ENCODE measurements at places on chromosomes 6 and 20.

DNA sequence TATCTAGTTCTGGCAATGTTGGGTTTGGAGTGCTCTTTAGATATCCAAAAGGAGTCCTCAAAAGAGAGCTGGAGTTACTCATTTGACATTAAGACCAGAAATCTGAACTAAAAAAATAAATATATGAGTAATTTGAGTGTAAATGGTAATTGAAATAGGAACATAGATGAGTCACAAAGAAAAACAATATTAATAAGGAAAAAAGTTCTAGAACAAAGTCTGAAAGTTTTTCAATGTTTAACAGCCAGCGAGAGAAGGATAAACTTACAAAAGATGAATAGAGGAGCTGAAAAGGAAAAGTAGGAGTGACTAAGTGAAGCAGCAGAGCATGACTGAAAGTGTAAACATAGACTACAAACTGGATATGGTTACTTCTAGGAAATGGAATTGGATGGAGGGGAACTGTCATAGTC, 46.8 kb downstream of the EPM2A start:
- no peak for DNase-seq

- no peak for DNase-seq
Measured at GRCh38 chr6:41756354-41756753, 9.2 kb upstream of the PGC start.

- DNase-seq = no peak
Measured at GRCh38 chr6:166104107-166104506, 63.5 kb downstream of the TBXT start.

- DNase-seq = no peak
Measured at GRCh38 chr6:154197196-154197860, 158.3 kb downstream of the OPRM1 start.

GRCh38 chr6:104182811-104183210, 676.9 kb downstream of the HACE1 start:
- no peak for DNase-seq

DNA sequence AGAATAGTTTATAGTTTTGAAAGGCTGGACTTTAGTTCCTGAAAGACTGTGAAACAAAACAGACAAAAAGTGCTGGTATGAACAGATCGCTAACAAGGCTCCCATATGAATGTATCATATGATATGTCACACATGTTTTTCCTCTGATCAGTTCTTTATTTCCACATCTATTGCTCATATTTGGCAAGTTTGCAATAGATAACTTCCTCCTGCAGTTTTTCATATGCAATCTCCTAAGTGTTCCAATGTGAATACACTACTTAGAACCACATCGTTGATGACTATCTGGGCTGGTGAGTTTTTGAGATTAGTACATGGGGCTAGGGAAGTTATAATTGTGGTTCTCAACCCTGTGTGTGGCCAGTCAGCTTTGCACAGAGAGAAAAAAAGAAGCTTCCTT, 23.1 kb downstream of the CRYBG1 start:
- no peak for DNase-seq

GRCh38 chr6:149581349-149581748, 15.2 kb downstream of the GINM1 start:
- no peak for DNase-seq
